ENCODE measurements at places on chromosomes 16 and 17.

- no peak for DNase-seq
- H3K4me1 ChIP-seq: no peaks in the 10 kb centered on the region
- no peaks in the 10 kb centered on the region for H3K27me3 ChIP-seq
- no peak overlapping the region for H3K4me3 ChIP-seq
- H3K27ac ChIP-seq: no peak overlapping the region
- no peaks in the 10 kb centered on the region for H3K36me3 ChIP-seq
Measured at GRCh38 chr16:85238233-85238647, 126.0 kb upstream of the CIBAR2 start.

DNA sequence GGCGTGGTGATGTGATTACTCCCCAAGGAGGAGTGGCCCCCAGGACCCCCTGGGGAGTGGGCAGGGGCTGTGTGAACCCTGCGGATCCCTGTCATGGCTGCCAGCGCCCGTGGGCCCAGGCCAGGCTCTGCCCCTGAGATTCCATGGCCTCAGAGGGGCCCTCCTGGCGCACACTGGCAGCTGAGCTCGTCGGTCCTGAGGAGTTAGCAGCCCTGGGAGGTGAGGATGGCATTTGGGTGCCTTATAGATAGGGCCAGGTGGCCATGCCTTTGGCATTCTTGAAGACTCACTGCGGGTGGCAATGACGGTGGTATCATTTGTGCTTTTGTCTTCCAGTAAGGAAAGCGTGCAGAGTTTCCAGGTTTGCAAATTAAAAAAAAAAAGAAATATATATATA lies 146.8 kb upstream of the GSE1 start:
- no peak for DNase-seq
- peaks cover 18% of the 10 kb centered on the region for H3K4me1 ChIP-seq
- H3K4me3 ChIP-seq: no peak overlapping the region
- no peaks in the 10 kb centered on the region for H3K36me3 ChIP-seq
- H3K27ac ChIP-seq: no peak overlapping the region

GRCh38 chr17:13001991-13002615 lies 15.7 kb downstream of the ELAC2 start:
- no peaks in the 10 kb centered on the region for H3K4me1 ChIP-seq
- DNase-seq: no peak
- no peak overlapping the region for H3K27ac ChIP-seq
- no peaks in the 10 kb centered on the region for H3K27me3 ChIP-seq
- no peaks in the 10 kb centered on the region for H3K36me3 ChIP-seq
- H3K4me3 ChIP-seq: no peak overlapping the region

- no peaks in the 10 kb centered on the region for H3K36me3 ChIP-seq
- DNase-seq: no peak
- H3K4me3 ChIP-seq: no peak overlapping the region
- H3K27ac ChIP-seq: no peak overlapping the region
- no peaks in the 10 kb centered on the region for H3K27me3 ChIP-seq
Measured at GRCh38 chr17:43591001-43591400, 44.9 kb upstream of the ETV4 start.

DNA sequence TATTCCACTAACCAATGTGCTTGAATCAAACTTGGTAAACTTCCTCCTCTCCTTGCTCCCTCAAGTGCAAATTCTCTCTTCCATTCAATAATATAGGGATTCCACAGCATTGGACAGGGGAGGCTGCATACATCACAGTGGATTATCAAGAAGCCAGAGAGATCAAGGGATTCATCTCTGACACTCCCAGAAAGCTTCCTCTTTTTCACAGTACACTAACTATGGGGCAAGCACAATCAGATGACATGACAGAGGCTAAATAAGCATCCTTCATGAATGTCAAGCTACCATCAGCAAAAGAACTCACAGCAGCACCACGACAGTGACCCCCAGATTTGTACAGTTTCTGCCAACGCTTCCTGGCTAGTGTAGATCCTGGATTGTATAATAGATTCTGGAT lies 178.4 kb upstream of the C17orf78 start:
- no peaks in the 10 kb centered on the region for H3K27me3 ChIP-seq
- H3K4me1 ChIP-seq: no peaks in the 10 kb centered on the region
- peaks cover 51% of the 10 kb centered on the region for H3K36me3 ChIP-seq
- no peak for DNase-seq

DNA sequence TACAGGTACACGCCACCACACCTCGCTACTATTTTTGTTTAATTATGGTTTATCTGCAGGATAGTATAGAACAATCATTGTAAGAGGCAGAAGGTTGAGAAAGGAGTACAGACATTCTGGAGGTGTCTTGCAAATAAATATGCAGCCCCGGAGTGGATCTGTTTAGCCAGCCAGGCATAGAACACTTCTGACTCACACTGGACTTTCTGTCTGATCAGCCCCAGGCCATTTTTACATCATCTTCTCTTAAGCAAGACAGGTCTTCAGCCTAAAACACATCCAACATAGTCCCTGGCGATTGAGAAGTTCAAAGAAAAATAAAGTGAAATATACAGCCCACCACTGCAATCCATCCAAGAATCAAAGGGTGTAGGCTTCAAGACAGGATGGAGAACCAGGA lies 81.4 kb downstream of the XYLT1 start:
- H3K27ac ChIP-seq: no peak overlapping the region
- peaks cover 34% of the 10 kb centered on the region for H3K27me3 ChIP-seq
- no peaks in the 10 kb centered on the region for H3K36me3 ChIP-seq
- DNase-seq: no peak
- H3K4me1 ChIP-seq: no peaks in the 10 kb centered on the region
